NCI-H187 treated with DMSO at 0.1 percent for 48 hours (cell line): ENCODE measurements at places on chromosomes 13 and 19.

- DNase-seq: no peak
Observed at GRCh38 chr13:81001828-81002385, 661.0 kb upstream of the SPRY2 start.

GRCh38 chr19:49136771-49137171, 17.4 kb downstream of the PPFIA3 start:
- DNase-seq: no peak

- no peak for DNase-seq
Observed at GRCh38 chr19:35645680-35646511, 2.2 kb upstream of the COX6B1 start.

GRCh38 chr19:40281381-40282208, 3.5 kb downstream of the AKT2 start:
- no peak for DNase-seq

- DNase-seq: no peak
Observed at GRCh38 chr13:93254775-93255174, 28.2 kb downstream of the GPC6 start.

DNA sequence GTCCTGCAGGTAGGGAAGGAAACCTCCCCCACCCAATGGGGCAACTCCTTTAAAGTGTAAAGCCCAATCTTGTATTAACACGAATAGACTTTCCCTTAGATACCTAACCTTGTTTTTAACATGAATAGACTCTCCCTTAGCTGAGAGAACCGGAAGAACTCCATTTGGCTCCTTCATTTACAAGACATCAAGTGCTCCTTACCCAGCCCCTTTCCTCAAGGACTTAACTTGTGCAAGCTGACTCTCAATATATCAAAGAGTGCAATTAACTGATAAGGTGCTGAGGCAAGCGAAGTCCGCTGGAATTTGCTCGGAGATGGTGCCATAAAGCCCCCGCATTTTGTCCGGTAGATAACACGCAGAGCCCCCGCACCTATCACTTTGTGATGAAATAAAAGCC, 9.9 kb upstream of the ZNF90 start:
- no peak for DNase-seq

- DNase-seq: no peak
Observed at GRCh38 chr19:38524994-38525634, 91.6 kb downstream of the RYR1 start.

DNA sequence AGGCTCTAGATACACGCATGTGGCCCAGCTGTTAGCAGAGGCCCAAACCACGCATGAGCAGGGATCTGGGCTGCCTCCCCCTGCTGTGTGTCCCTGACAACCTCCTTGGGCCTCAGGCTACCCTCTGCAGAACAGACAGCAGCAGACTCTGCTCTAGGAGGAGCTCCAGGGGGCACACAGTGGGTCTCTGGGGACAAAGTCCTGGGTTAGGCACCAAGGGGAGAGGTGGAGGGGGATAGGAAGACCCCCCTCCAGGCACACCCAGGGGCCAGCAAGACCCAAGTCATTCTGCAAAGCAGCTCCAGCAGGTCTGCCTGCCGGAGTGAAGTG, 8.0 kb downstream of the TINCR start:
- no peak for DNase-seq

DNA sequence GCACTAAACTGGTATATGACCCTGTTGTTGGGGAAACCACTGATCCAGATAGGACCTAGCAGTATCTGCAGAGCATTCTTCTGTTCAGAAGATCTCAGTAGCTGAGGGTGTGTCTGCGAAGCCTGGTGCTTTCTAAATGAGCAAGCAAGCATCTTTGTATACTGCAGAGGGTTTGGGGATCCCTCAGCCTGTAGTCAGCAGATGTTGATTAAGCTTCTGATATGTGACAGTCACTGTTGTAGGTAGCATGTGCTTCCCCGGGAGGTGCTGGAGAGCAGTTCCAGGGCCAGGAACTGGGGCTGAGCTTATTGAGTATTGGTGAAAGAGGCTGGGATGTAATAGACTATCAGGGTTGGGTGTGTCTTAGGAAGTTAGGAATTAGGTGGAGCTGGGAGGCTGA, 1.5 kb downstream of the SCAF1 start:
- DNase-seq: no peak

- DNase-seq: no peak
Observed at GRCh38 chr13:52053460-52053859, 29.0 kb downstream of the UTP14C start.

GRCh38 chr19:17296273-17296672, 7.0 kb downstream of the ABHD8 start:
- DNase-seq: no peak

DNA sequence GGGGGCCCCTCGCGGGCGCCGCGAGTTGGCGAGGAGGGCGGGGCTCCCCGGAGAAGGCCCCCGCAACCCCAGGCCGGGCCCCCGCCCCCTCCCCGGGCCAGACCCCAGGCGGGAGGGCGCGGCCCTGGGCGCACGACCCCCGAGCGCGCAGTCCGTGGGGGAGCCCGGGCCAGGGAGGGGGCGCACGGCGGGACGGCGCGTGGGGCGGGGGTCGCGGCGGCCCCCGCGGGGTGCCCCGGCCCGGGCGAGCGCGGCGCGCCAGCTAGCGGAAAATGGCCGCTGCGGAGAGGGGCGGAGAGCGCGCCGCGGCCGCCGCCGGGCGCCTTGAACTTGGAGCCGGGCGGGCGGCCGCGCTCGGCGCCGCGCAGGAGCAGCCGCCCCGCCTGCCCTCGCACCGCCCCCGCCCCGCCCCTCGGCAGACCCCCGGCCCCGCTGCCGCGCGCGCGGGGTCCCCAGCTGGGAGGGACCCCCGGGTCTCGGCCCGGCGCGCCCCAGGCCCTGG, 6.4 kb upstream of the NFIC start:
- no peak for DNase-seq

GRCh38 chr13:73358606-73359095, 299.8 kb downstream of the KLF5 start:
- DNase-seq: no peak

GRCh38 chr13:110664673-110665072, 41.2 kb downstream of the CARS2 start:
- DNase-seq: no peak
